ENCODE measurements at places on chromosomes 7 and 10. TPM values are rescaled to one million over a fixed set of nuclear protein-coding genes. Genes with fewer than 3 reads are reported as not detected.

The ZNF775 gene
- 18.2 TPM for total RNA-seq

The SLC16A9 gene
- 11.7 TPM for total RNA-seq

DNA sequence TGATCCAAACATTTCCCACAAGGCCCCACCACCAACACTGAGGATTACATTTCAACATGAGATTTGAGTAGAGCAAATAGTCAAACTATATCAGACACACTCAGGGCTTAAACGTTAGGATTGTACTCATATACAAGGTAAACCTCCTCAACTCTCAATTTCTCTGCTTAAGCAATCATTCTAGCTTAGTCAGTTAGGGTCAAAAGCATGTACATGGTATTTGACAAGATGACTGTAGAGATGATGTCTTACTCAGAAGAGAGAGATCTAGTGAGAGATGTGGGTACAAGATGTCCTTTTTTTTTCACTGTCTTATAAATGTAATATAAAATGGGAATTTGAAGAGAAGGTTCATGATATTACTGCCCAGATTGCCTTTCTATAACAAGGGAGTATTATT lies 270.1 kb downstream of the PRKG1 start:
- no peak for DNase-seq

- DNase-seq = no peak
Observed at GRCh38 chr10:76719006-76719405, 918.6 kb downstream of the KCNMA1 start.

The CALHM3 gene
- not detected for total RNA-seq

- peak; percentile 25 for DNase-seq
Observed at GRCh38 chr7:20894806-20895205, 108.1 kb upstream of the SP8 start.

DNA sequence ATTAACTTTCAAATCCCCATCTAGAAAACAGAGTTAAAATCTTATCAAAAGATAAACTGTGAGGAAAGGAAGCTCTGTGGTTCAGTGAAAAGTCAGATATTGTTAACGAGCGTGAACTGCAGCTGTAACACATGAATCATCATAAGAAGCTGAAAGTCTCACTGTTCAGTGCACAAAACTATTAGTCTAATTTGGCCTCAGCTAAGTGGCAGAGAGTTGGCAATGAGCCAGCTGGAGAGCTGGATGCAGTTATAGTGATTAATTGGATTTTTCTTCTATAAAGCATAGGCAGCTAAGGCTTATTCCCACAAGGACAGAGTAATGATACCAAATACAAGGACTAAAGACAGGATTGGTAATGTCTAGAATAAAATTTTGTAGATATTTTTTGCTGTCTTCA lies 101.1 kb upstream of the ABCB5 start:
- DNase-seq = peak; percentile 97

The STEAP1 gene
- 24.9 TPM for total RNA-seq

DNA sequence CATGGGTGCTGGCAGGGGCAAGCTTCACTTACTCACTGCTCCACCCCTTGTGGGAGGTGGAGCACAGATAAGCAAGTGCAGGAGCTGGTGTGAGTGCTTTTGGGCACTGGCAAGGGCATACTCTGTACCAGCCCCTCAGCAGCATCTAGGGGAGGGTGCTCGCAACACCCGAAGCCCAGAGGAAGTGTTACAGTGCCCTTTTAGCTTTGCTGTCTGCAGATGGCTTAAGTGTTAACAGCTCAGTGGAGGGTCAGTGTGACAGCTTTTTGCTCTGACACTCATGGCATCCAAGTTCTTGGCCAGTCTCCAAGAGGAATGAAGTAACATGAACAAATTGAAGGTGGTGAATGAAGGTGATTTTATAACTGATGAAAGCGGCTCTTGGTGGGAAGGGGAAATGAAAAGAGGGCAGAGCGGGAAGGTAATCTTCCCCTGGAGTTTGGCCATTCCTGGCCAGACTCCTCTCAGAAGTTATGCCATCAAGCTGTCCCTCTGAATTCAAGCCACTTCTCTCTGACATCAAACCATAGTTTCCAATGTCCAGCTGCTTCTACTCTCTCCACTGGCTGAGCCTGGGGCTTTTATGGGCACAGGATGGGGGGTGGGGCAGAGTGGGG lies 862.5 kb downstream of the KCNMA1 start:
- DNase-seq = no peak

- DNase-seq = no peak
Observed at GRCh38 chr7:85111761-85112160, 75.1 kb downstream of the SEMA3D start.

DNA sequence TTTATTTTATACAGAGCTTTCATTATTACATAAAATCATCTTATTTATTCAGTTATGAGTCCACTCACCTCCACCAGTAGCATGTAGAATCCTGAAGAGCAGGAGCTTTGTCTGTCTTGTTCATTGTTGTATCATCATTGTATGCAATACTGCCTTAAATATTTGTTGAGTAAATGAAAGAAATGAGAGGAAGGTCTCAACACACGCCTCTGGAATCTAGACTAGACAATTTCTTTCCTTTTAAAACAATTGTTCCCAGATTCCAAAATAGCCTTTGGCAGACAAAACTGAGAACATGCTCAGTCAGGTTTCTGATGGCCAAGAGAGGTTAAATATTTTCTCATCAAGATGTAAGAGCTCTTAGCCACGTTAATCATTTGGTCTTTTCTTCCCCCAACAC lies 173.1 kb upstream of the AGR3 start:
- DNase-seq = no peak

DNA sequence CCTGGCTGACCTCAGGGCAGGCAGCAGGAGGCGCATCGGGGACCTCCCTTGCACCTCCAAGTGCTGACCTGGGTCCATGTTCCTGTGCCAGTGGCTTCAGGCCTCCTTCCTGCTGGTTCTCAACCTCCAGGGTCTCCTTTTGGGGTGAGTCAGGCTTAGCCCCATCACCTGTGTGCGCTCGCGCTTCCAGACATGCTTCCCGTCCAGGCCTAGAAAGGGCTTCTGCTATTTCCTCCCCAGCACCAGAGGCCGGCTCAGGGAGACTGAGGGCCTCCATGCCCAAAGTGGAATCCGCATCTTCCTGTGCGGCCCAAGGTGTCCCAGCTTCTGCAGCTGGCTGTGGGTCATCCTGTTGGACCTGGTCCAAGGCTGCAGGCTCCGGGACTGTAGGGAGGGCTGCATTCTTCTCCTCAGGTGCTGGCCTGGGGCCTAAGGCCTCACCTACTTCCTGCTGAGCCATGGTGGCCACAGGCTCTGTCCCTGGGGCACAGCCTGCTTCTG lies 5.9 kb downstream of the NACAD start:
- no peak for DNase-seq

DNA sequence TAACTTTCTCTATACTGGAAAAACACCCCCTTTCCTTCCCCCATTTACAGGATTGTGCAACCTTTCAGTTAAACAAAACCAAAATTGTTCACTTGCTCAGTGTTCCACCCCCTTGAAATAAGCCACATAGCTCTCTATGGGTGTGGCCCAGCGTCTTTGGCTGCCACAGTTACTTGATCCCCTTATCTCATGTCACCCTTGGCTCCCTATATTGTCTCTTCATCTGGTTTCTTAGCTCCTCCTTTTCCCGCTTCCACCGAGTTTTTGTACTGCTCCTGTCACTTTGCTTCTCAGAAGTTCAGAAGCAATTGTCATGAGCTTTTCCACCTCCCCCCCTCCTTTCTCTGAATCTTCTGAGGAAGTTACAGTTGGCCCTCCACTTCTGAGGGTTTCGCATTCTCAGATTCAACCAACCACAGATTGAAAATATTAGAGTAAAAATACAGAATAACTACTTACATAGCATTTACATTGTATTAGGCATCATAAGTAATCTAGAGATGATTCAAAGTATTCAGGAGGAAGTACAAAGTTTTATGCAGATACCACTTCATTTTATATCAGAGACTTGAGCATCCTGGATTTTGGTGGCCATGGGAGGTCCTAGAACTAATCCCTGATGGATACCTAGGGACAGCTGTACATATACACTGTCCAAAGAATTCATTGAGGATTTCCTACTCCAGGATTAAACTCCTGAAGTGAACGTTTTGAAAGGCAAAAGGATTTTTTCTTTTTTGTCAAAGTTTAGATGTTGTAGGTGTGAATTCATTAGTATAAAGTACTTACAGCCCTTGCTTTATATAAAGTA lies 60.4 kb downstream of the ADD3 start:
- peak; percentile 6 for DNase-seq

The NUDT13 gene
- 1.2 TPM for total RNA-seq

The LIPF gene
- total RNA-seq = not detected

DNA sequence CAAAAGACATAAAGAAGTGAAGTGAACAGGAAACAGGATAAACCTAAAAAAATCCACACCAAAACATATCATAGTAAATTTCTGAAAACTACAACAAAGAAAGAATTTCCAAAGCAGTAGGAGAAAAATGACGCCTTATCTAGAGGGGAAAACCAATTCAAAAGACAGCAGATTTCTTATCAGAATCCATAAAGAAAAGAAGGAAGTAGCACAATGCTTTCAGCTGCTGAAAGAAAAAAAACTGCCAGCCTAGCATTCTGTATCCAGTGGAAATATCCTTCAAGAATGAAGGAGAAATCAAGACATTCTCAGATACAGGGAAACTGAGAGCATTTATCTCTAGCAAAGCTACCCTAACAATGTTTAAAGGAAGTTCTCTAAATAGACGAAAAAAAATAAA lies 37.8 kb downstream of the PDLIM1 start:
- no peak for DNase-seq

DNA sequence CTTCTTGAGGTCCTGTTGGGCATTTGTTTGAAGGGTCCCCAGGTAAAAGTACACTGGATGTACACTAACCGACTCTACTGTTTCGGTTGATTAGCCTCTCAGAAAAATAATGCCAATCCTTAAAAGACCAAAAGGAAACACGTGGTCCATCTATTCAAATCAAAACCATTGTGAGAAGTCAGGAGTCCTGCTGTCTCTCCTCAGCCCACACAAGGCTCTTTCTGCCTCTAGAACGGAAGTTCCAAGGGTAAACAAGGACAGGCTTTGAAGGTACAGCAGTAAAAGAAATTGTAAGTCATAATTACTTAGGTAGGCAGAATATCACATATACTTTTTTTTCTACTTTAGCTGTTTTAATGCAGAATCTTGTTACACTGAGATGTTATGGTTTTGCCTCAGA lies 71.7 kb upstream of the TPK1 start:
- no peak for DNase-seq

The RBM48 gene
- total RNA-seq = 5.4 TPM

DNA sequence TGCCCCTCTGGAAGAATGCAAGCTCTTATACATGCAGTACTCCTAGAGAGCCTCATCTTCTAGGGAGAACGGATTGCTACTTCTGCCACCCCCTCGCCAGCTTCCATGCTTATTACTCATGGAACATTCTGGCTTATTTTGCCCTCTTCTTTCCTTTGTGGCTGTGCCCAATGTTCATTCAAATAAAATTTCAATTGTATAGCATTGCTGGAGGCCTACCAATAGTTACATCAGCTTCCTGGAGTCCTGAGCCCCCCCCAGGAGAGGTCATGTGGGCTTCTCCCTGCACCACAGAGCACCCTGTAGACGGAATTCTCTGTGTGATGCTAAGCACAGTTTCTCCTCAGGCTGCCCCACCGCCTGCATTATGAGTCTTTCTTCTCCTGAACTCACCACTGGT lies 1094.0 kb downstream of the KCNMA1 start:
- peak; percentile 18 for DNase-seq

DNA sequence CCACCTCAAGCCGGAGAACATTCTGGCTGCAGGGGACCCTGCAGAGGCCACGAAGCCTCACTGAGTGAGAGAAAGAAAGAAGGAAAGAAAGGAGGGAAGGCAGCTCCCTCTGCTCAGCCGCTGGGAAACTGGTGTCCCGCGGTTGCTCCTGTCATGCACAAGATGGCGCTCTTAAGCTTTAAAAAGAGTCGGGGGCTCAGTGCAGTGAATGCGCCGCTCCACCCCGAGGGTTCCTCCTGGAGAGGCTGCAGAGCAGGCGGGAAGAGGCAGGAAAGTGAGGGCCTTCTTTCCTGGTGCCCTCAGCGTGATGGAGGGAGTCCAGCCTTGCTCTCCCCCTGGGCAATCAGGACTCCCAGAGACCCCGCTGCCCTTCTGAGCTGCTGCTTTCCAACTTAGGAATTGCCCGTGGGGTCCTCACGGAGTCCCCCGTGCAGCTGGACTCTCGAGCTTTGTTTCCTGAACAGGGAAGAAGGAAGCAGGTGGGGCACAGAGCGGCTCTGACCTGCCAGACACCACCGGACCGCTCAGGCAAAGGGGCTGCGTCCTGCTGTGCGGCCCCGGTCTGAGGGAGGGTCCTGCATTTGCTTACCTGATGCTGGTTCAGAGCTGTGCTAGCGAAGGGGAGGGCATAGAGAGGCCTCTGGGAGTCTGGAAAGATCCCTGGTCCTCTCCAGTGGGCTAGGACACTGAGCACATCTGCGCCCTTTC lies 141.9 kb upstream of the MKI67 start:
- peak; percentile 69 for DNase-seq

DNA sequence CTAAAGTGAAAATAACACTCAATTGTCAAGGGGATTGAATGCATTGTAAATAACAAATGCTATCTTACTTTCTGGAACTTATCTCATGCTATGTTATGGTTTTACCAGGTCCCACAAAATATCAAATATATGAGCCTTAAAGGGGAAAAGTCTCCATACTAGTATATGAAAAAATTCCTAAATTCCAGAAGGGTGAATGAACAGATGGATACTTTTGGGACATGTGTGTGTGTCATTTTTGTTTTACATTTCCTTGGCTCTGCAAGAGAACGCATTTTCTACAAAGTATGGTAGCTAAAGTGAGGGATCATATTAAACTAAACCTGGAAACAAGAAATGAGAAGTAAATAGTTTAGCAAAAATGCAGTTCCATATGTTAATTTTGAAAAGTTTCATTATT lies 682.8 kb downstream of the INHBA start:
- DNase-seq = no peak

- DNase-seq = peak; percentile 70
Observed at GRCh38 chr7:522071-522950, 2.7 kb upstream of the PDGFA start.

DNA sequence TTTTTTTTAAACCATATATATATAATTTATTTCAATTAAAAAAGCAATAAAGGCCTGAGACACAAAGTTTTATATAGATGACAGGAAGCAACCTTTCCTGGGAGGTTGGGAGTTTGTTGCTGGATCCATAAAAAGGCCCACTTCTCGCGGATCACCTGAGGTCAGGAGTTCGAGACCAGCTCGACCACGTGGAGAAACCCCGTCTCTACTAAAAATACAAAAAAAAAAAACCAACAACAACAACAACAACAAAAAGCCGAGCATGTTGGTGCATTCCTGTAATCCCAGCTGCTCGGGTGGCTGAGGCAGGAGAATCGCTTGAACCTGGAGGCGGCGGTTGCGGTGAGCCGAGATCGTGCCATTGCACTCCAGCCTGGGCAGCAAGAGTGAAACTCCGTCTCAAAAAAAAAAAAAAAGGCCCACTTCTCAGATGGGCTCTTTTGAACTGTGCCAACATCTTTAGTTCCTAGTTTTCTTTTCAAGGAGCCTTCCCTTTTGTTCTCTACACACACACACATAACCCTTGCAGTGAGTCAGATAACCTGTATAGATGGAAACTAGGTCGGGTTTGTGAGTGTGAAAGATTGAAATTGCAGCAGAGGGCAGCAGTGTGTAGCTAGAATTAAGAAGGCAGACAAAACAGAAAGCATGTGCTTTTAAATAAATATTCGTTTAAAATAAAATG lies 1.2 kb upstream of the SMNDC1 start:
- DNase-seq = peak; percentile 78

Measured in Daoy (cell line).